Activated CD4-positive, alpha-beta memory T cell treated with anti-CD3 and anti-CD28 coated beads for 36 hours (primary cell): ENCODE measurements at places on chromosomes 4 and X.

DNA sequence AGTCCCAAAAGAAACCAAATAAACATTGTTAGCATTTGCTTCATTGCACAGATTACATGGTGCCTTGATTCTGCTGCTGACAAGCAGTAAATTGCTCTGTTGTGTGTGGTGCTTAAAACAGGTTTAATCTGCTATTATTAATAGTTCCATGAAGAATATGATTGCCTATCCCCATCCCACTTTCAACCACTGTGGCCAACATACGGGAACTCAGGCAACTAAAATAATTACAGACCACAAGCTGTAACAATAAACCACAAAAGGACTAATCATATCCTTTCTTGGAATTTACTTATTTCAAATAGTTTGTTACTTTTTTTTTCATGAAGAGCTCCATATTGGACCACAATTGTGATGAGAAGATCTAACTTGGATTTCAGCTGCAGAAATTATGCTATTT, 131.5 kb downstream of the PACRGL start:
- DNase-seq = no peak

- DNase-seq = no peak
Observed at GRCh38 chrX:17621566-17622270, 115.6 kb upstream of the SCML1 start.

GRCh38 chr4:288891-289290, 16.4 kb downstream of the ZNF732 start:
- DNase-seq = no peak

DNA sequence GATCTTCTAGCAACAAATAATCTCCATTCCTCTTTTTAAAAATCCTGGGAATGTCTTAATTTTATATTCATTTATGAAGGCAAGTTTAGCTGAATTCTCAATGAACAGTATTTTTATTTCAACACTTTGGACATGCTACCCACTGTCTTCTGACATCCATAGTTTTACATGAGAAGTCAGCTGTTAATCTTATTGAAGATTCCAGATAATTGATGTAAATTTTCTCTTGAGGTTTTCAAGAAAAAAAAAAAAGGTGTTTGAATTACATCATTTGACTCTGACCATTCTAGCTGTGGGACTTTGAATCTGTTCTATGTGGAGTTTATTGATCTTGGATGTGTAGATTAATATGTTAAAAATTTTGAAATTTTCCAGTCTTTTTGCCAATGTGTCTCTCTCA, 28.0 kb downstream of the PDHA2 start:
- DNase-seq = no peak

- no peak for DNase-seq
Observed at GRCh38 chrX:81259714-81260395, 58.0 kb downstream of the SH3BGRL start.

GRCh38 chr4:19224820-19225219, 1026.9 kb upstream of the SLIT2 start:
- no peak for DNase-seq

GRCh38 chrX:31449081-31449480, 377.2 kb upstream of the FTHL17 start:
- DNase-seq = no peak

GRCh38 chr4:163217505-163217904, 50.8 kb upstream of the NAF1 start:
- DNase-seq = no peak

DNA sequence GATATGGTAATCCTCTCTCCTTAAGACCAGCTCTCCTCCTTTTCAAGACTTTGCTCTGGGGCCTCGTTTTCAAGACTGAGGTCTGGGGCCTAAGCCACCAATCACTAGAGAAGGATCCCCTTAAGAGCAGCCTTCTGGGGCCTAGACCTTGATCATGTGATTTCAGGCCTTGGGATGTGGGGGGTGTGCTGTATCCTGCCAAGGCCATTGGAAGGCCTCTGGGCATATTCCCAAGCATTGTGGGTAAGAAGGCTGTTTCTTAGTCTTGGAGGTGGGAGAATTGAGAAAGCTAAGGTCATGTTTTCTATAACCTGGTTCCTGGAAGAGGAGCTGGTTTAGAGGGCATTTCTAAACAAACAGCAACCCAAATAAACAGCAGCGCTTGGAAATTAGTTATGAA, 12.1 kb downstream of the TMEM164 start:
- no peak for DNase-seq

DNA sequence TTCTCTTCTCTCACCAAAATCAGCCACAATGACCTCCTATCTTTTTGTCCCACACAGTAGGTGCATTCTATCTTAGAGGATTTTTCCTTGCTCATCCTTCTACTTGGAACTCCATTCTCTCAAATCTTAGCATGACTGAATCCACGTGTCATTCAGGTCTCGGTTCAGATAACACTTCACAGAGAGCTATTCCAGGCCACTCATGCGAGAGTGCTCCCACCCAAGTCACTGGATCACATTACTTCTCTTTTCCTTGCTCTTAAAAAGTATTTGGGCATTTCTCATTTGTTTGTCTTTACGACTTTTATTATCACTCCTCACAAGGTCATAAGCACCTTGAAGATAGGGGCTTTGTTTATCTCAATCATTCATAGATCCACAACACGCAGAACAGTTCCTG, 647.5 kb upstream of the TENM3 start:
- no peak for DNase-seq

DNA sequence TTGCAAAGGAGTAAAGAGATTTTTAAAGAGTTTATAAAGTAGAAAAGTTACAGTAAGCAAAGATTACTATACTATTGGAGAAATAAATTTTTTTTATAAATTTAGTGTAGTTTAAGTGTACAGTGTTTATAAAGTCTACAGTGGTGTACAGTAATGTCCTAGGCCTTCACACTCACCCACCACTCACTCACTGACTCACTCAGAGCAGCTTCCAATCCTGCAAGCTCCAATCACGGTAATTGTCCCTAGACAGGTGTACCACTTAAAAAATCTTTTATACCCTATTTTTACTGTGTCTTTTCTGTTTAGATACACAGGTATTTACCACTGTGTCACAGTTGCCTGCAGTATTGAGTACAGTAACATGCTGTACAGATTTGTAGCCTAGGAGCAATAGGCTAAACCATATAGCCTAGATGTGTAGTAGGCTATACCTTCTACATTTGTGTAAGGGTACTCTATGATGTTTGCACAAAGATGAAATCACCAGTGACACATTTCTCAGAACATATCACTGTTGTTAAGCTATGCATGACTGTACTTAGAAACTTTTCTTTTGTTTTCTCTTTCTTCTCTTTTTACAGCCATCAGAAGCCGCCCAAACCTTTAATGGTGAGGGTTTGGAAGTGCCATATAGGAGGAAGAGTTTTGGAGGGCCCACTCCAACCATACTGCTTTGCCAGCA, 11.8 kb upstream of the SH3RF1 start:
- no peak for DNase-seq
